ENCODE measurements at places on chromosomes 11 and 22.

DNA sequence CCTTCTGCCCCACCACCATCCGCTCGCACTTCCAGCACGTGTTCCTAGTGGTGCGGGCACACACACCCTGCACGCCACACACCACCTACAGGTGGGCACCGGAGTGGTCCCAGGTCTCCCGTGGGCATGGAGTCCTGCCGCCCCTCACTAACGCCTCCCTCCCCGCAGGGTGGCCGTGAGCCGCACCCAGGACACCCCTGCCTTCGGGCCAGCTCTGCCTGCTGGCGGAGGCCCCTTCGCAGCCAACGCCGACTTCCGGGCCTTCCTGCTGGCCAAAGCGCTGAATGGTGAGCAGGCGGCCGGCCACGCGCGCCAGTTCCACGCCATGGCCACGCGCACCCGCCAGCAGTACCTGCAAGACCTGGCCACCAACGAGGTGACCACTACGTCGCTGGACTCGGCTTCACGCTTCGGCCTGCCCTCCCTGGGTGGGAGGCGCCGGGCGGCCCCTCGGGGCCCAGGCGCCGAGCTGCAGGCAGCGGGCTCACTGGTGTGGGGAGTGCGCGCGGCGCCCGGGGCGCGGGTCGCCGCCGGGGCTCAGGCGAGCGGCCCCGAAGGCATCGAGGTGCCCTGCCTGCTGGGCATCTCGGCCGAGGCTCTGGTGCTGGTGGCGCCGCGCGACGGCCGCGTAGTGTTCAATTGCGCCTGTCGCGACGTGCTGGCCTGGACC, 8.5 kb downstream of the SIPA1 start:
- no peak for DNase-seq

- DNase-seq = no peak
These were observed 21.7 kb downstream of the TENM4 start for GRCh38 chr11:79419120-79419519.

DNA sequence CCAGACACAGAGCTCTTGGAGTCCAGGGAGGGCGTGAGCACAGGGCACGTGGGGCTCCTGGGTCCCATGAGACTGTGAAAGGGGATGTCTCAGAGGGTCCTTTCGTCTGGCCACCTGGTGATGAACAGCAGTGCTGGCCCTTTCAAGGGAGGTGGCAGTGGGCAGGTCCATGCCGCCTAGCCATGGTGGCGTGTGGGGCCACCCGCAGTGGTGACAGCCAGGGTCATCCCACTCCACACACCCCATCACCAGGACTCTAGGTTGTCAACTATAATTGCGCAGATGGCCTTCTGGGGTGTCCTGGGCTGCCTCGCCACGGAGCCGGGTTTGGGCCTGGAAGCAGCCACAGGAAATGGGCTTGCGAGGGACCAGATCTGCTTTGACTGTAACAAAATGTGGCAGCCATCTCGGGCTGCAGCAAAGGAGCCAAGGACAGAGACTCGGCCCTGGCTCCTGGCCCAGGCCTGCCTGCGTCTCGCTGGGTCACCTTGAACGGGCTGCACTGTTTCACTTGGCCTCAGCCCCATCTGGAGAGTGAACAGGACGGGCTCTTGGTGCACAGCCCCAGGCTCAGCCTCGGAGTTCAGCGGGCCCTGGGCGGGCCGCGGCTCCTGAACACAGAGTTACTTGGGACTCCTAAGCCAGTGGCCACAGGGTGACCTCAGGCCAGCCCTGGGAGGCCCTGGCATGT, 1350.5 kb downstream of the BRD1 start:
- DNase-seq = no peak

DNA sequence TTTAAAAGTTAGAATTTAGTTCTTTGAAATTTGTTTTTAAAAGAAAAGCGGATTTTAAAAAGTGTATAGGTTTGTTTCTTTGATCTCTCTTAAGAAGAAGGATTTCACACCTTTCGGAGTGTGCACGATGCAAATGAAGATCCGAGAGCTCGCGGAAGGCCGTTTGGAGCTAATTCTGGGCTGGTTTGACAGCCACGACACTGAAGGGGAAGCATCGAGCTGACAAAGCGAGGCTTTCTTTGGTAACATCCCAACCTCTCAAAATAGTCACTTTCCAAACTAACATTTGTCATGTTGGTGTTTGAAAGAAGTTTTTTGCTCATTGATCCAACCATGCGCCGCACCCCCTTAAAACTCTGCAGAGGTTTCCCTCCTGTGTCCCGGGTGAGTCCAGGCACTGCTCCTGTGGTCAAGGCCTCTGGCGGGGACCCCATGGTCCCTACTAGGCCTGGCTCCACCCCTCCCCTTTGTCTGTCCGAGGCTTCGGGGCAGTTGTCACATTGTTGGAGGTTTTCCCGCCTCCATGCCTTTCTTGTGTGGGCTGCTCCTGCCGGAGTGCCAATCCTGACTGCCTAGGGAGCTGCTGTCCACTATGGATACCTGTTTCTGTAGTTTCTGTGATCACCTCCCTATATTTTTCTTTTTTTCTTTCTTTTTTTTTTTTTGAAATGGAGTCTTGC, 39.7 kb downstream of the MPPED1 start:
- DNase-seq = no peak

DNA sequence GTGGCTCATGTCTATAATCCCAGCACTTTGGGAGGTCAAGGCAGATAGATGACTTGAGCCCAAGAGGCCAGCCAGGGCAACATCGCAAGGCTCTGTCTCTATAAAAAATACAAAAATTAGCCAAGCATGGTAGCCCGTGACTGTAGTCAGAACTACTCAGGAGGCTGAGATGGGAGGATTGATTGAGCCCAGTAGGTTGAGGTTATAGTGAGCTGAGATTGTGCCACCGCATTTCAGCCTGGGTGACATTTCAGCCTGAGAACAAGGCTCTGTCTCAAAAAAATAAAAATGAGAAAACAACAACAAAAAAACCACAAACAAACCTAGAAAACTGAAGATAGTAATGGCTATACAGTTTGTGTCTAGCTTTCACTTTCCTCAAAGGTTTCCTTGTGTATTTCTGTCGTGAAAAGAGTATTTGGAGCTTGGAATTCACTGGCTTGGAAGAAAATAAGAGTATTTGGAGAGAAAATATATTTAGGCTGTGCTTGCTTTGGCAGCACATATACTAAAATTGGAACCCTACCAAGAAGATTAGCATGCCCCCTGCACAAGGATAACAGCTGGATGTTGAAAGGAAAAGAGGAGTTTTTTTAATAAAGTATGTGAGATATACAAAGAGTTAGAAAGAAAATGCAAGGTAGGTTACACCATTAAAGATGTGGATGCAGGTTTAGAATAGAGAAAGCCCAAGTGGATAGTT, 3.9 kb upstream of the BIRC3 start:
- DNase-seq = no peak

DNA sequence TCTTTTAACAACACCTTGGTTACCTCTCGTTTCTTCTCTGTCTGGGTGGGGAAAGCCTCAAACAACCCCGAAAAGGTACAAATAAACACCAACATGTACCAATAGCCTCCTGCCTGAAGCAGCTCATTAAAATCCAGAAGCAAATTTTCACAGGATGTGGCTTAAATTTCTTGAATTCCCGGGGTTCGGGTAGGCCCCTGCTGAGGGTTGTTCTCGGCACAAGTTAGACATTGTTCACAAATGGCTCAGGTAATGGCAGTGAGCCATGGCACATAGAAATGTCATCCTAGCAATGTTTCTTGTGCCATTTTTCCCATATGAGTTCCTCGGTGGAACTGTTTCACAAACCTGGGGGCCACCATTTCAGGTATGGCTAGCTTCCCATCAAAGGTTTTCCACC, 19.7 kb upstream of the GLYATL1 start:
- DNase-seq = no peak
